ENCODE measurements at places on chromosomes 7 and 10.

DNA sequence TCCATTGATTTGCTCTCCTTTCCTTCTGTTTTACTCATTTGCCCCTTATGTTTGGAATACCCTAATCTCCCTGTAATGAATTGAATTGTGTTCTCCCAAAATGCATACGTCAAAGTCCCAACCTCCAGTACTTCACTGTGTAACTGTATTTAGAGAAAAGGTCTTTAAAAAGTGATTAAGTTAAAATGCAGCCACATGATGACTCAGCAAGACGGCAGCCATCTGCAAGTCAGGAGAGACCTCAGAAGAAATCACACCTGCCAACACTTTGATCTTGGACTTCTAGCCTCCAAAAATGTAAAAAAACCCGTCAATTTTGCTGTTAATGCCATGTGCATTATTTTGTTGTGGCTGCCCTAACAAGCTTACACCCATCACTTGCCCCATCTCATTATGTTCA is 85.3 kb upstream of the PCLO start:
- no peak for DNase-seq

DNA sequence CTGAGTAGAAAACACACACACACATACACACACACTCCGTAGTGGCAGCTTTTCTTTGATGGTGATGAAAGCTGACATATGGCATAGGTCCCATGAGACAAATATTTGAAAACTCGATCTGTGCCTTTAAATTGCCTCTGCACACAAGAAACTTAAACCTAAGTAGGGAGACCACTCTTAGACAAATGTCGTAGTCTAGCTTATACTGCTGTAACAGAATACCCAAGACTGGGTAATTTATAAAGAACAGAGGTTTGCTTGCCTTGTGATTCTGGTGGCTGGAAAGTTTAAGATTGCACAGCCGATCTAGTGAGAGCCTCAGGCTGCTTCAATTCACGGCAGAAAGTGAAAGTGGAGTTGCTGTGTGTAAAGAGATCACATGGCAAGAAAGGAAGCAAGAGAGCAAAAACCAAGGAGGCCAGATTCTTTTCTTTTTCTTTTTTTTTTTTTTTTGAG is 489.4 kb upstream of the SORCS1 start:
- peak; percentile 3 for DNase-seq

DNA sequence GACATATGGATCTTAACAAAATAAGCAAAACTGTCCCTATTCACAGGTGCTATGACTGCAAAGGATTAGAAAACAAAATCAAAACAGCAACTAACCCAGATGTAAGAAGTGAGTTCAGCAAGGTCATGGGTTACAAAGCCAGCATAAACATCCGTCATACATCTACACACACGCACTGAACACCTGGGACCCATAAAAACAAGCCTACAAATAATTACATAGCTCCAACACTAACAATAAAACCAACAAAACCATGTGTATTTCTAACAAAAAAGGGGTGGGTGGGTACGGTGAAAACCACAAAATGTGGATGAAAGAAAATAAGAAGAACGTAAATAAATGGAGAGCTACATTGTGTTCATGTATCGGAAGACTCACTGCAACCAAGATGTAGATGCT is 256.8 kb downstream of the ELFN1 start:
- no peak for DNase-seq

DNA sequence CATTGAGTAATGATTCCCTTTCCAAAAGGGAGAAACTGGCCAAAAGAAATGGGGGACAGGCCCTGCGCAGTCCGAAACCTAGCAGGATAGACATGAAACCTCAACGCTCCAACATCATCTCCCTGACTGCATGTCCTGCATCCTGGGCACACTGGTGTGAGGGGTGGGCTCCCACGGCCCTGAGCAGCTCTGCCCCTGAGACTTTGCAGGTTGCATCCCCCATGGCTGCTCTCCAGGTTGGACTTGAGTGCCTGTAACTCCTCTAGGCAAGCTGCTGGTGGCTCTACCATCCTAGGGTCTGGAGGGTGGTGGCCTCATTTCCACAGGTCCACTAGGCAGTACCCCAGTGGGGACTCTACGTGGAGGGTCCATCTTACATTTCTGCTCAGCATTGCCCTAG is 16.3 kb upstream of the CRYGN start:
- DNase-seq: no peak

DNA sequence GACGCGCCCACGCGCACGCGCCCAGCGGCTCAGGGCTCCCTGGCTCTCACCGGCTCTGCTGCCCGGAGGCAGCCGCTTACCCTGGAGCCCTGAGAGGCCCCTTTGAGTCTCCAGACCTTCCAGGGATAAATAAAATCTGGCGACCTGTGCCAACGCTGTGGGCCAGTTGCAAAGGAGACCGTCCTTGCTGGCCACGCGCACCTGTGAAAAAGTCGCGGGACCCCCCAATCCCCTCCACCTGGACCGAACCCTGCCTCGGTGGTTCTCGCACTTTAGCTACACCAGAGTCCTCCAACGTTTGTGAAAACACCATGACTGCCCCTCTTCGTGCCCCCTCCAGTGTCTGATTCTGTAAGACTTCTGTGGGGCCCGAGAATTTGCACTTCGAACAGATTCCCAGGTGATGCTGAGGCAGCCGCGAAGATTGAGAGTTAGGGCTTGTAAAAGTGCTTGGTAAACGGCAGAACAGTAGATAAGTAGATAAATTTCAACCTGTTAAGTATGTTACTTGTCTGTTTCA is 102.4 kb upstream of the SVIL start:
- no peak for DNase-seq

GRCh38 chr7:118085000-118085399 is 99.0 kb upstream of the LSM8 start:
- DNase-seq: no peak

GRCh38 chr7:105188201-105188600 is 174.2 kb downstream of the KMT2E start:
- DNase-seq: no peak

DNA sequence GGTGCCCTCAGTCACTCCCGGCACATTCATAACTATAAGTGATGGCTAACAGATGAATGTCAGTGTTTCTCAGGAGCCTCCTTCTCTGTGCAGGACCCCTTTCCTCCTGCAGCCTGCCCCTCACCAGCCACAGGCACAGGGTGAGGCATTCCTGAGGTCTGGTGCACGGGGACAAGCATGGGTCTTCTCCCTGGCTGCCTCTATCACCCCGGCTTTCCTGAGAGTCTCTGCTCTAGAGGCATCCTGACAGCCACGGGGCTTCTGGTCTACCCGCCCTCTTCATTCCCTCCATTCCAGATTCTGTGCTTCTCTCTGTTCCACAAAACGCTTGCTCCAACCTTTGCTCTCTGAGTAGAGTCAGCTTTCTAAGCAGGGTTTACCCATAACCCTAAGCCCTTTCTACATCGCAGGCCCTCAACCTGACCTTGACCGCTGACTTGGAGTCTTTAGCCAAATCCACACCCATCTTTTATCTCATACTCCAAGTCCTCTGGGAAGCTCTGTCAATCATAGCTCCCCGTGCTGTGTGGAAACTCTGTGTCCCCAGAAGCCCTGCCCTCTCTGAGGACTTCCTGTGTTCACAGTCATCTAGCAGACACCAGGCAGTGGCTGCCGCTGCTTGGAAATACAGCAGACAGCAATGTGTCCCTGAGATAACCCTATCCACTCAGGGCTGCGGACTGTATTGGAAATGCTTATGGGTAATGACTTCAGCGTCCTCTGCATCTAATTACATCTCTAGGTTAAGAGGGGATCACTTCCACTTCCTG is 159.0 kb downstream of the SFMBT2 start:
- DNase-seq: no peak

DNA sequence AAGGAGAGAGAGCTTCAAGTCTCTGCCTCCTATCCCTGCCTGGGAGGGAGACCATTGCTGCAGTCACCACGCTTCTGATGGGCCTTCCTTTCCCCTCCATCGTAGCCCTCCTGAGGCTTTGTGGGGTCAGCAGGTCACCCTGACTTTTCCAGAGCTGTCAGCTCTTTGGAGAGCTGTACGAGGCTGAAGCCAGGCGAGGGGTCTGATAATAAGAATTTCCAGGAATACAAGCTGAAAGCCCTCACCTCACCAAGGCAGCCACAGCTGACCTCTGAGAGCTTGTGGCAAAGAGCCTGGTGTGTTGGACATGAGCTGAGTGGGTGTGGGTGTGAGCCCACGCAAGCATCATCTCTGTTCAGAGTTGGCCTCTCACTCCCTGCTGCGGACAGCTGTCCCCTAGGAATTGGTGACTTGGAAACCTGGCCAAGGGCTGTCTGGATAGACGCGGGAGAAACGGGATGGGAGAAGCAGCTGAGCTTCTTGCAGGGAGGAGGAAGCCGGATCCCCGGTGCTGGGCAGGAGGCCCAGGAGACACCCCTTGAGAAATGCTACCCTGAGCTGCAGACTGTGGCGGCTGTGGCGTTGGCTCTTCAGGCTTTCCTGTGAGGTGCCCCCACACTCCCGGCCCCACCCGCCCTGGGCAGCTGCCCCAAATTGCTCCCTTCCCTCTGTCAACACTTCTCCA is 122.1 kb upstream of the BTBD16 start:
- no peak for DNase-seq

GRCh38 chr10:4652111-4653010 is 173.6 kb upstream of the AKR1E2 start:
- no peak for DNase-seq

DNA sequence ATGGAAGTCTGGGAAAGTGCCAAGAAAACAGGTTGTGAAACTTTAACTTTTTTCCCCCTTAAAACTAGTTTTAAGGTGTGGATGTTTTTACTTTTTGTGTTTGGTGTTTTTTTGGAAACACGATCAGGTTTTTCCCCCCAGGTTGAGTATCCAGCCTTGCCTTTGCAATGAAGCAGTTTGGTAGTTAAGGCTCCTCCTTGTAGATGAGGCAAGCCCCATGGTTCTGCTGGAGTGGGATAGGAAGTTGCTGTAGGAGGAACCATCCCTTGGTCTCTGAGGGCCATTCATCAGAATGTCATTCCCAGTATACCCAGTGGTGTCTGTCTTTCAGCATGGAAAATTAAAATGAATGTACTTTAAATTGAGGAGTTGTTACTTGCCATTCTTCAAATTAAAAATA is 2.7 kb downstream of the CUL1 start:
- DNase-seq: no peak

DNA sequence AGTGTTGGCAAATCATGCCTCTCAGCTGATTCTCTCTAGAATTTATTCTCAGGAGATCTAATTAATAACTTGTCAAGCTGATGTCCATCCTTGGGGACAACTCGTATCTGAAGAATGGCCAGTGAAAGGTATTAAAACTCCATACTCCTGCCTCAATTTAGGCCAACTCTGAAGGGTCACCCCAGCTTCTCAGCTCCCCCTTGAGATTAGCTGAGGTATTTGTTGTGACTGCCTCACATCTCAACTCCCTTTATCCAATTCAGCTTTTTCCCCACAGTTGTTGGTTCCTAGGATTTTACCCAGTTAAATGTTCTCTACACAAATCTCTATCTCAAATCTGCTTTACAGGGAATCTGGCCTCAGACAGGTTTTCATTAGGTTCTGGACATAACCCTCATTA is 182.4 kb downstream of the MALRD1 start:
- no peak for DNase-seq

DNA sequence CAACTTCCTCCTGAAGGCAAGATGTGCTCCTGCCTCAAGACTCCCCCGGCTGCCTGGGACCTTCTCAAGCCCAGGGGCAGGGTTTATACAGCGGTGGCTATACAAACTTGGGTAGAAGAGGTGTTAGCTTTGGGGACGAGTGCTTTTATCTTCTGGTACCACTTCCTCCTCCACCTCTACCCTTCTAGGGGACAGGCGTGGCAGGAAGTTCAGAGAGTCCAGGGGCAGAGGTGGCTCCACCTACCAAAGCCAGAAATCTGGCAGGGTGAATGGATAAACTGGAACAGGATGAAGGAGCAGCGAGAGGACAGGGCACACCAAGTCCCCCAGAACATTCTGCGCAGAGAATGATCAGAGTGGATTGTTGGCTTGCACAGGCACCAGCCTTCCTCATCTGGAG is 24.0 kb upstream of the TM9SF3 start:
- DNase-seq: peak; percentile 22

DNA sequence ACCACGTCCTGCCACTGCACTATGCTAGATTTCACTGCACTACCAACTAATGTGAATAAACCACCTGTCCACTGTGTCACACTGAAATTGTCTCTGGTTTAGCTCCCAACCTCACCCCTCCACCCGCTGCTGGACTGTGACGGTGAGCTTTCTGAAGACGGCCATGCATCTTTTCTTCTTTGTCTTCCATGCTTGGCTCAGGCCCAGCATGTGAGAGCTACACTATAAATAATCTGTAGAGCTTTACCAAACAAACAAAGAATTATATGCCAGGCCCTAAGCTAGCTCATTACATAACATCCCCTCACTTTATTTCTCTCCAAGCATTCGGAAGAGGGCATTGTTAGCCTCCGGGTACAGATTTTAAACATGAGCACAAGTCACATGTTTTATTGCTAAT is 633.2 kb downstream of the TNS3 start:
- no peak for DNase-seq

GRCh38 chr10:3532644-3533043 is 252.4 kb downstream of the KLF6 start:
- DNase-seq: no peak

GRCh38 chr10:86390337-86391120 is 23.9 kb upstream of the GRID1 start:
- DNase-seq: no peak

GRCh38 chr10:101485681-101486554 is 102.1 kb downstream of the POLL start:
- no peak for DNase-seq

DNA sequence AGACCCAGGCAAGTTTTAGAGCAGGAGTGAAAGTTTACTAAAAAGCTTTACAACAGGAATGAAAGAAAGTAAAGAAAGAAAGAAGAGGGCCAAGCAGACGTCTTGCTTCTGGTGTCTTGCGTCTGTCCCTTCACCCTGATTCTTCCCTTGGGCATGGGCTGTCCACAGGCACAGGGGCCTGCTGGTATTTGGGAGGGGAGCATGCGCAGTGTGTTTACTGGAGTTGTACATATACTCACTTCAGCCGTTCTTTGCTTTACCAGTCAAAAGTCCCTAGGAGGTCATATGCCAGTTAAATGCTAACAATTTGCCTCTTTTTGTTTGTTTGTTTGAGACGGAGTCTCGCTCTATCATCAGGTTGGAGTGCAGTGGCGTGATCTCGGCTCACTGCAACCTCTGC is 875.9 kb downstream of the REEP3 start:
- DNase-seq: no peak

- DNase-seq: no peak
Observed at GRCh38 chr10:112855134-112855533, 94.9 kb upstream of the TCF7L2 start.

- no peak for DNase-seq
Observed at GRCh38 chr10:102400598-102401341, 5.3 kb downstream of the NFKB2 start.

GRCh38 chr7:32519763-32520162 is 24.5 kb downstream of the AVL9 start:
- no peak for DNase-seq

DNA sequence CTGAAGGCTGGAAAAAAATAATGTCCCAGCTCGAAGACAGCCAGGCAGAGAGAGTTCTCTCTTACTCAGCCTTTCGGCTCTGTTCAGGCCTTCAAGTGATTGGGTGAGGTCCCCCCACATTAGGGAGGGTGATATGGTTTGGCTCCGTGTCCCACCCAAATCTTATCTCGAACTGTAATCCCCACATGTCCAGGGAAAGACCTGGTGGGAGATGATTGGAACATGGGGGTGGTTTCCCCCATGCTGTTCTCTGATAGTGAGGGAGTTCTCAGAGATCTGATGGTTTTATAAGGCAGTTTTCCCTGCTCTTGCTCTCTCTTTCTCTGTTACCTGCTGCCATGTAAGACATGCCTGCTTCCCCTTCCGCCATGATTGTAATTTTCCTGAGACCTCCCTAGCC is 36.6 kb upstream of the LEP start:
- DNase-seq: no peak
